Stimulated activated CD4-positive, alpha-beta T cell treated with anti-CD3 and anti-CD28 coated beads, Interleukin-1b, Interleukin-23, amount 100 ng/mL, for 1 hour (primary cell): ENCODE measurements at places on chromosomes 2 and 18.
A peak's percentile ranks its signal among the peaks of the same experiment; 100 is the strongest.

- no peak for DNase-seq
Observed at GRCh38 chr2:45826884-45827635, 175.6 kb downstream of the PRKCE start.

- no peak for DNase-seq
Observed at GRCh38 chr2:109692013-109692743, 78.0 kb downstream of the SOWAHC start.

DNA sequence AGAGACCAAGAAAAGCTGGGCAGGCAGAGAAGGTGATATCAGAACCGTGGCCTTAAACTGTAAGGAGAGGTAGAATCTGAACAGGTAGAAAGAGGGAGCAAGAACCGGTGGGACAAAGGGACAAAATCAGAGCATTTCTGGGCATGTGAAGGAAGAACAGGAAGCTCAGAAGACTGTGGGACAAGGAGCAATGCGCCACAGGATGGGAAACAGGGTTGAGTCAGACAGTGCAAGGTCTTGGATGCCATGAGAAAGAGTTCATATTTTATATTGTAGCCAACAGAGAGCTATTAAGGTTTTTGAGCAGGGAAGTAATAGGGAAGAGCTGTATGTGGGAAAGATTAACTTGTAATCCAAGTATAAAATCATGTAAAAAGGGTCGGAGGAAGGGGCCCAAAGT lies 106.4 kb upstream of the UGP2 start:
- DNase-seq: no peak

DNA sequence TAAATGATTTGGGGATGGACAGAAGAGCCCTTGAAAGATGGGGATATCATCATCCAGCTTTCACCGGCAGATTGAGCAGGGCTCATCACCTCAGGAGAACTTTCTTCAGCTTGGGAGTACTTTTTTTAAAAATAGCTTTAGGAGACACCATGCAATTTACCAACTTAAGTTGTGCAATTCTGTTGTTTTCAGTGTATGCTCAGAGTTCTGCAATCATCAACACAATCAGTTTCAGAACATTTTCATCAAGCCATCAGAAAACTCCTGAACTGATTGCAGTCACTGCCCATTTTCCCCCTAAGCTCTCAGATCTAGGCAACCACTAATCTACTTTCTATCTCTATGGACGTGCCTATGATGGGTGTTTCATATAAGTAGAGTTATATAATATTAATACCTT lies 117.7 kb downstream of the CRIM1 start:
- DNase-seq: no peak

GRCh38 chr2:177689623-177690022 lies 297.1 kb downstream of the AGPS start:
- no peak for DNase-seq

GRCh38 chr2:74983631-74984392 lies 25.4 kb downstream of the POLE4 start:
- no peak for DNase-seq

- no peak for DNase-seq
Observed at GRCh38 chr2:18911416-18911815, 322.0 kb upstream of the NT5C1B start.

DNA sequence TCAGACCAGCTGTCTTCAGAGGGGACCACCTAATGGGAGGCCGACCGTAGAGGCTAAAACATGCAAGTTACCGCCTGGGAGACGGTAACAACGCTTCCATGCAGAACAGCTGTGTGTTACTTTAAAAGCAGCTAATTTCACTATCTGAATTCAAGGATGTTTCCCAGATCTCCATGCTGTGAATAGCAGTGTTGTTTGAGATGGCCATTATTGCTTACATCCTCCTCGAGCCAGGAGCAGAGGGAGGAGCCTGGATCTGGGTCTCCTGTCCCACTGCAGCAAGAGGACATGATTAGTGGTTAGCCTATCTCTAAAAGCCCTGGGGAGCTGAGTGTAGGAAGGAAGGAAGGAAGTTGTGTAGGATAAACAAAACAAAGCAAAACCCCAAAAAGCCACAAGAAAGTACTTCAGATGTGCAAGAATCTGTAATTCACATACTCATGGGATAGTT lies 50.9 kb downstream of the ACTR2 start:
- no peak for DNase-seq

DNA sequence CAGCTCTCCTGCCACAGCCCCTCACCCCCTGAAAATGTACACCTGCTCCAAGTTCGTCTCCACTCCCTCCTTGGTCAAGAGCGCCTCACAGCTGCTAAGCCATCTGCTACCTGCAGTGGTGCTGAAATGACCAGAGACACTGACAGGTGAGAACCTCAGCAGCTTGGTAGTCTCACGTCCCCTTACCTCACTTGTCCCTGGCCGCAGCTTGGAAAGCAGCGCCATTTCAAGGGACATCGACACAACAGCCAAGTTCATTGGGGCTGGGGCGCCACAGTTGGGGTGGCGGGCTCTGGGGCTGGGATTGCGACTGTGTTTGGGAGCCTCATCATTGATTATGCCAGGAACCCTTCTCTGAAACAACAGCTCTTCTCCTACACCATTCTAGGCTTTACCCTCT lies 47.5 kb downstream of the ANKRD44 start:
- no peak for DNase-seq

- DNase-seq: no peak
Observed at GRCh38 chr2:236159778-236160170, 8.4 kb downstream of the GBX2 start.

- DNase-seq: peak; percentile 74
Observed at GRCh38 chr2:201118121-201118960, 2.4 kb downstream of the CFLAR start.
